ENCODE measurements at places on chromosomes 2 and 18. TPM values are rescaled to one million over a fixed set of nuclear protein-coding genes. Genes with fewer than 3 reads are reported as not detected.

DNA sequence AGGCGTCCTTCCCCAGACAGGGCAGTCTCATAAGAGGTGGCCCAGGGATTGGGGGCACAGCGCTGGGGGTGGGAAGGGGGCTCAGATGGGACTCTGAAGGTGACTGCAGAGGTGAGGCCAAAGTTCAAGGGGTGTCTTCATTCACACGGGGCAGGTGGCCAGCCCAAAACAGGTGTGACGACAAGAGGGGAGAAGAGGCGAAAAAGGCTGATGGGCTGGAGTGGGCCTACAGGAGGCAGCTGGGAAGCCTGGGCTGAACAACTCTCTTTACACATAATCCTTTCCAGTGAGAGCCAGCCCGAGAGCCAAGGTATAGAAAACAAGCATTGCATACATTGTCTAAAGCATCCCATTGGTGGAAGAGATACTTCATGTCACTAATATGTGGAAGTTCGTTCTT lies 130.9 kb upstream of the ASB18 start:
- DNase-seq: no peak

Gene LYPD6B
- total RNA-seq: not detected

DNA sequence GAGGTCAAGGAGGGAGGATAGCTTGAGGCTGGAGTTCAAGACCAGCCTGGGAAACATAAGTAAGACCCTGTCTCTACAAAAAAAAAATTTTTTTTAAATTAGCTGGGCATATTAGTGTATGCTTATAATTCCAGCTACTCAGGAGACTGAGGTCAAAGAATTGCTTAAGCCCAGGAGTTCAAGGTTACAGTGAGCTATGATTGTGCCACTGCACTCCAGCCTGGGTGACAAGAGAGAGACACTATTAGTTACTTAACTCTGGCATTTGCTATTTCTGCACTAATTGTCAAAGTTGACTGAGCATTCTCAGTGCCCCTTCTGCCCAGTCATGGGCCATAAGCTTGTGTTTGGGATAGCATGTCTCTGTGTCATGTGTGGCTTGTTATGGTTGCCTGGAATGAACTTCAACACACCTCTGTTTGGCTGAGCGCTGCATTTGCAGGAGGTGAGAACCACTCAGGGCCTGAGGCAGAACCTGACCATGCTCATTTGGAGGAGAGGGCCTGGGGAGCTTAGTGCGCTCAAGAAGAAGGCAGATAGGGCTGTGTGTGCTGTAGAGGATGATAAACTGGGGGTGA lies 77.7 kb downstream of the SH3RF3 start:
- no peak for DNase-seq

Gene ILKAP
- total RNA-seq: 26.2 TPM

DNA sequence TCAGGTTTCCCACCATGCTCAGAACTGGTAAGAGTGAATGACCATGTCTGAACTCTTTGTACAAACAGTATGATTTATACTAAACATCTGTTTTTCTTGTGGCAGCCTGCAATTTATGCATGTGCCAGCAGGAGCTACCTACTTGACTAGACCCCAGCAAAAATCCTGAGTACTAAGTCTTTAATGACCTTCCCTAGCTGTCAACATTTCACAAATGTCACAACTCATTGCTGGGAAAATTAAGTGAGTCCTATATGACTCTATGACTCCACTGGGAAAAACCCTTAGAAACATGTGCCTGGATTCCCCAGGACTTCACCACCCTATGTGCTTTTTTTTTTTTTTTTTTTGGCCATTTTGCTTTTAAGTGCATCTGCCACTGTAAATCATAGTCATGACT lies 1225.8 kb downstream of the SUCLG1 start:
- no peak for DNase-seq

GRCh38 chr2:23692263-23692662 lies 234.7 kb downstream of the ATAD2B start:
- no peak for DNase-seq

Gene HSPE1
- 105 TPM for total RNA-seq

Gene CAPG
- 5.2 TPM for total RNA-seq

- DNase-seq: no peak
Observed at GRCh38 chr18:48929212-48929612, 21.6 kb downstream of the SMAD7 start.

DNA sequence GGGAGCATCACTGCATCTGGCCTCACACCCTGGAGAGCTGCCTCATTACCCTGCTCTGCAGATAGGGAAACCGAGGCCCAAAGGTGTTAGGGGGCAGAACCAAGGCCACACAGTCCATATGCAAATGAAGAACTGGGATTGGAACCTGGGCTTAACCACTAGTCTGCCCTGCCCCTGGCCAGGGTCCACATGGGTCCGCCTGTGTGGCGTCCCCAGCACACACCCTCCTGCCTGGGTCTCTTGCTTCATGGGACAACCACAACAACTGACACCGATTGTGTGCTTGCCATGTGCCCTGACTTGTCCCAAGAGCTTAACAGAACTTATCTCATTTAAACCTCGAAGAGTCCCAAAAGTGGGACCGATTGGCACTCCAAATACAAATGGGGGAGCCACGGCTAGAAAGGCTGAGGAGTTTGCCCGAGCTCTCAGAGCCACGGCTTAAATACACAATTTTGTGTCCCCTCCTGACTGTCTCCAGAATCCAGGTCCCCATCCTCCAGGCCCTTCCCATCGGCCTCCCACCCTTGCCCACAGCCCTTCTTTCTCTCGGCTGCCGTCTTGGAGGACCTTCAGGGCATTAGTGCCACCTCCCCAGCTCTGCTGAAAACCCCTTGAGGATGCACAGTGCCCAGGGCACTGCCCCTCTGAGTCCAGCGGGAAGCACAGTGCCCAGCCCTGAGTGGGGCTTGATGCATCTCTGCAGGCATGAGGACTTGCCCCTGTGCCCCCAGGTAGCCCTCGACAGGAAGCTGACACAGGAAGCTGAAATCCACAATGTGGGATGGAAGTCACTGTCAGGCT lies 5.8 kb upstream of the DUSP2 start:
- DNase-seq: no peak

Gene ABCG8
- total RNA-seq: 0.32 TPM

DNA sequence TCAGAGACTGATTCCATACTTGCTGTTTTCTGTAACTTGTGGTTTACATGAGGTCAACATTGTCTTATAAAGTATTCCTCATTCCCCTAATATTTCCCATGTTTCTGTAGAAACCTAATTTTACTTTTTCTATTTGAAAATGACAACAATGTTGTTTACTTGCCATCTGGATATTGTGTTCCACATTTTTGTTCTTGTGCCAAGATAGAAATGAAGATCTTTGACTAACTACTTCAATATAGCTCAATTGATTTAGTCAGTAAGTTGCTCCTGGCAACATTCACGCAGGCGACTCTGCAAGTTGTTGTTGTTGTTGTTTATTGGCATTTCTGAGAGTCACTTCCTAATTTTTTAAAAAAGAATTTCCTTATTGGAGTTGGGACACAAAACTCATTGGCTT lies 69.5 kb downstream of the CAVIN2 start:
- no peak for DNase-seq

GRCh38 chr2:80105015-80105640 lies 199.4 kb downstream of the LRRTM1 start:
- DNase-seq: no peak

GRCh38 chr2:69166812-69167468 lies 154.0 kb downstream of the ANTXR1 start:
- no peak for DNase-seq

Gene LRRC30
- total RNA-seq: not detected

DNA sequence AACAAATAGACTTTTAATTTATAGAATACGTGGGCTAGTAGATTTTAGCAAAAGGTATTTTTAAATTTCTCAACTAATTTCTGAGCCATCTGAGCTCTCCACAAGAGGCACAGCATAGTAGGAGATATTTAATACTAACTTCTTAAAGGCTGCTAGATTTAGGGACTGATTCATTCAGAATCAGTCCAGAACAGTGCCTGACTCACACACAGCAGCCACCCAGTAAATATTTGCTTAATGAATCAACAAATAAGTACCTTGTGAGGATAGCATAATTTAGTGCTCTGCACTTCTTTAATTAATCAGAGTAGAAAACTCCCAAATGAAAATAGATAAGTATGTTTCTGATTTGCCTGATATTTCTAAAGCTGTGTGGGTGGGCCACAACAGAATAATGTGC lies 35.6 kb upstream of the SYT4 start:
- no peak for DNase-seq

- peak; percentile 58 for DNase-seq
Observed at GRCh38 chr2:98936353-98937351, 627 bp upstream of the CRACDL start.

Gene ARPC2
- total RNA-seq: 142 TPM

Gene CAVIN2
- 109 TPM for total RNA-seq

DNA sequence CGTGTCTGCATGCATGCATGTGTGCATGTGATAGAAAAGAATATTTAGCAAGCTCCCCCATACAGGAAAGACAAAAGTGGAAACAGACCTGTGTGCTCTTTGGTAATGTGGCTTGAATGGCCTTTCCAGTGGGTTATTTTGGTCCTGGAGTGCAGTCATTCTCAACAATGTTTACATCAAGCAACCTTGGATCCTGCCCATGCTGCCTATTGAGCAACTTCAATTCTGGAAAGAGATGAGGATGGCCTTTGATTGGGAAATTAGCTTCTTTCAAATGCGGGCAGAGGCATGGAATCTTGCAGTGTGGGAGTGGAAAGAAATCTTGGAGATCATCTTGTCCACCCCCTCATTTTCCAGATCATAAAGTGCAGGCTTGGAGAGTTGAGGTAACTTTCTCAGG lies 87.2 kb upstream of the SMAD2 start:
- no peak for DNase-seq

Gene EMILIN1
- 25.8 TPM for total RNA-seq

- no peak for DNase-seq
Observed at GRCh38 chr2:137021763-137022162, 256.4 kb downstream of the THSD7B start.

DNA sequence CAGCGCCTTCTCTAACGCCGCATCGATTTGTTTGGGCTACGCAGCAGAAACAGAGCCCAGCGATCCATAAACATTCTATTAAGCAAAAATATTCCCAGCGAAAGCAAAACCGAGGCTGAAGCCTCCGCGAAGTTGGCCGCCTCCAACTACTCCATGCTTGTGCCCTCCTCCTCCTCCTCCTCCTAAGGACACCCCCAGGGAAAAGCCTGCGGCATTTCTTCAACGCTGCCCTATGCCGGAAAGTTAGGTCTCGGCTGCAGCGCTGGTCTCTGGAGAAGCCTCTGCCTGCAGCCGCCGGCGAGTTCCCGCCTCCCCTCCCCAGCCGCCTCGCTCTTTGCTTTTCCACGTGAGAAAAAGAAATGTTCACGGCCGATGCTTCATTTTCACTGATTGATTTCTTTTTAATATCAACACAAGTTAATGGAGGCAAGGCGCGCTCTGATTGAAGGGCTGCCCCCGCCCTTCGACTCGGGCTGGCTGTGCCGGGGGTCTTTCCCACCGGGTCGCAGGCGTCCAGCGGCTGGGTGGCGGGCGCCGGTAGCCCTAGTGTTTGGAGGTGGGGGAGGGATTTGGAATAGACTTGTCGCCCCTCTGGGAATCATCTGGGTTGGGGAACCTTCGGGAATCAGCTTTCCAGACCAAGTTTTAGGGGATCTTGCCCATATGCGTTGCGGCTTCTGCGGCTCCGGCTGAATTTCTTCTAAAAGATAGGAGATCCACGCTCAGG lies 3.9 kb downstream of the NRP2 start:
- DNase-seq: no peak

GRCh38 chr2:65281627-65282351 lies 54.2 kb downstream of the ACTR2 start:
- DNase-seq: no peak

DNA sequence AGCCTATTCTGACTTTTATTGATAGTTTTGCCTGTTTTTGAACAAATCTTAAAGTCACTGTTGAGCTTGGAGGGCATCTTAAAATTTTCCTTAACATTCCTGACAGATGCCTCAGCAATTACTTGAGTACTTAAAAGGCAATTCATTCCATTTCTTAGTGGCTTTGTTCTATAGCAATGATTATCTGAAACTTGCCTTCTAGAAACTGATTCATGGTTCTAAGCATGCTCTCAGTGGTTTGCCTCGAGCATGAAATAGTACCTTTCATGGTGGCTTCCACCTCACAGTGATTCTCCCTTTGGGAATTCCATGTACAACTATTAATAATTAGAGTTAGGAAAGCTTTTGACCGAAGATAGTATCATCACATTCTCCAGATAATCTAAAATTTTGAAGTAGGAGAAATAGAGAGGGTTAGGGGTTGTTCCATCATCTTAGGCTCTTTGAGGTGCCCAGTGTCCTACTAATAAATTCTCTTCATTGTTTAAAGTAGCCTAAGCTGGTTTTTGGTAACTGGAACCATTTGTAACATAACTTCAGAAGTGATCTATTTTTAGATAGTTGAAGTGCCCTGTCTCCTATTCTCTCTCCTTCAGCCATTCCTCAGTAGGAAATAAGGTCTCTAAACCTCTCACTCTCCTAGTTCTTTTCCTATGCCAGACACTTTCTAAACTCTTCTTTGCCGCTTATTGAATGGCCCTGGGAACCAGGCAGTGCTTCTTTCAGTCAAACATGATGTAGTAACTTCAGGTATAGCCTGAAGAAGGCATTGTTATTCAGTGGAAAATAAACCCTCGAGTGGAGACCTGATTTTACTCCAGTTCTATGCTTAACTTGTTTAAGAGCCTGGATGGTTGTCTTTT lies 156.1 kb downstream of the HAUS1 start:
- DNase-seq: no peak

DNA sequence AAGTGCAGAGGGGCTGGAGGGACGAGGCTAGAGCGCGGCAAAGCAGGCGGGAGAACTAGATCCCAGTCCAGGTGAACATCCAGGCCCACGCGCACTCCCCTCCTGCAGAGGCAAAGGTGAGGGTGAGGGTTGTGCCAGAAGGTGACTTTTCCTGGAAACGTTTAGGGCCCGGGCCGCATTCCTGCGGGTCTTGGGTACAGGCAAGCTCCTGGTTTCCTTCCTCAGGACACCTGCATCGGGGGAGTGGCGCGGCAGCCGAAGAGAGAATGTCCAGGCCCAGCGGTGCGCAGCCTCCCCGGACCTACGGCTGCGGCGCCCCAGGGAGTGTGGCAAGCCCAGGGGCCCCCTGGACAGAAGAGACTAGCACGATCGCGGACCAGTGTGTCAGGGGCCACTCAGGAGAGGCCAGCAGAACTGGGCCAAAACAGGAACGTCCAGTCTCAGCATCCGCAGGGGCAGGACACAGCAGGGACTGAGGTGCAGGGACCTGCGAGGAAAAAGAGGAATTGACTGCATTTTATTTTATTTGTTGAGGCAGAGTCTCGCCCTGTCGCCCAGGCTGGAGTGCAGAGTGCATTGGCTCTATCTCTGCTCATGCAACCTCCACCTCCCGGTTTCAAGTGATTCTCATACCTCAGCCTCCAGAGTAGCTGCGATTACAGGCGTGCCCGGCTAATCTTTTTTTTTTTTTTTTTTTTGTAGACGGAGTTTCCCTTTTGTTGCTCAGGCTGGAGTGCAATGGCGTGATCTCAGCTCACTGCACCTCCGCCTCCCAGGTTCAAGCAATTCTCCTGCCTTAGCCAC lies 8.7 kb upstream of the IMPA2 start:
- no peak for DNase-seq

Gene ZNF521
- total RNA-seq: 29.6 TPM

Gene LDLRAD4
- 29.6 TPM for total RNA-seq

- no peak for DNase-seq
Observed at GRCh38 chr18:55286257-55286825, 301.7 kb downstream of the TCF4 start.

Gene SLC9A2
- 0.14 TPM for total RNA-seq
